ENCODE measurements at places on chromosomes 1 and 21.
A peak's percentile ranks its signal among the peaks of the same experiment; 100 is the strongest.

- DNase-seq = no peak
Measured at GRCh38 chr1:155071701-155072100, 6.9 kb upstream of the EFNA3 start.

GRCh38 chr1:53244141-53244540, 5.8 kb upstream of the MAGOH start:
- no peak for DNase-seq

DNA sequence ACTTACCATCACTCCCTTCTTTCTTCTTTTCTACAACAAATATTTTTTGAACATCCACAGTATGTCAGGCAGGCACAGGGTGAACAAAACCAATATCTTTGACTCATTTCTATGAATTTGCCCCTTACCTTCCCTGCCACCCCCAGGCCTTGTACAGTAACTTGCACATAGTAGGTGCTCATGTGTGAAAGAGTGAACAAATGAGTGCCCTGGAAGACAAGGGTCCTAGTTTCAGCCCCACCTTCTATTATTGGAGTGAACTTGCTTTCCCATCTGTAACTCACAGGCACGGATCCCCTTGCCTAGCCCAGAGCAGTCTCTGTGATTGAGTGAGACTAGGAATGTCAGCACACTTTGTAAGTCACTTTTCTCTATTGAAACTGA, 12.8 kb downstream of the ZDHHC18 start:
- DNase-seq = no peak

DNA sequence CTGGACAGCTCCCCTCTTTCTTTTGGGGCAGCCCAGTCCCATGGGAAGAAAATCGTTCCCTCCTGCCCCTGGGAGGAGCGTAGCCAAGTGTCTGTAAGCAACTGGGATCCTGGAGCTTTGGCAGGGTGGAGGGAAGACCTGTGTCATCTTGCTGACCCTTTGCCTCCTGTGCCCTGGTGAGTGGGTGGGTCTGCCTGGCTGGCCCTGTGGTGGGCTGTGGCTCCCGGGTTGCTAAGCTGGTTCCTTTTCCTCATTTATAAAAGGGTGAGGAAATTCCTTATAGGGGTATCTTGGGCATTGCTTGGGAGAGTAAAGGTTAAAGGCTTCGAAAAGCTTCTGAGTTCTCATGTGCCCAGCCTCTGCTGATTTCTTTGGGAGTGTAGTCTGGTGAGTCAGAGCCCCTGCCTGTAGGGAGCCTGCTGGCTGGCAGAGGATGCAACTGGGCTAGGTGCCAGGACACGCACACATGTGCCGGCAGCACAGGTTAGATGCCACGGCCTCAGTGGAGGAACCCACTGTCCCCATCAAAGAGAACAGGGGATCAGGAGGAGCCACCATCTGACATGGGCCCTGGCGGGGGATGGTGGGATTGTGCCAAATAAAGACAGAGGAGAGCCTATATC, 85.2 kb downstream of the ARHGEF10L start:
- no peak for DNase-seq

DNA sequence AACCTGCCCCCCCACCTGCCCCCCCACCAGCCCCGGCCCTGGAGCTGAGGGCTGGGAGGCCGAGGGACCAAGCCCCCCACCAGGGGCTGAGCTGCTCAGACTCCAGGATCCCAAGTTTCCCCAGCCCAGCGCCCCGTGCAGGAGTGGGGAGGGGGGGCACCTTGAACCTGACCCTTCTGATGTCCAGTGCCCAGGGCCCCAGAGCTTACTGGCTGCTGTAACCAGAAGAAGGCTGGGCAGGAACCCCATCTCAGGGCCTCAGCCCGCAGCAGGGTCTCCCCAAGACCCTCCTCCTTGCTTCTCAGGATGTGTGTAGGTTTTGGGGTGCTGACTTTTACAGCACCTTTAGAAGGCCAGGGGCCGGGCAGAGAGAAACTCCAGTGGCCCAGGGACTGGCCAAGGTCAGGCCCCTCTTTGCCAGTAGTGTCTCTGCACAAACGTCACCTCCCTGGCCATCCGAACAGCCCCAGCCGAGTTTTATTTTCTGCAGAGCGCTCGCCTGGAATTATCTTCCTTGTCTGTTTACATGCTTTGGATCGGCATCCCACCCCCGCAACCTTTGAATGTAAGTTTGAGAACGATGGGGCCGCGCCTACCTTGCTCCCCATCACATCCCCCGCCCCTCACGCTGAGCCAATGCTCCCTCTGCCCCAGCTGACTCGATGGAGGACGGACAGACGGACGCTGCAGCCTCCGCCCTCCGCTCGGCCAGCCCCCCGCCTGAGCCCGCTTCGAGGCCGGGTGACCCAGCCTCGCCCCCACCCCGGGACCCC, 70.1 kb upstream of the CASZ1 start:
- peak; percentile 26 for DNase-seq

- no peak for DNase-seq
Measured at GRCh38 chr1:206037581-206037980, 13.9 kb upstream of the CTSE start.

DNA sequence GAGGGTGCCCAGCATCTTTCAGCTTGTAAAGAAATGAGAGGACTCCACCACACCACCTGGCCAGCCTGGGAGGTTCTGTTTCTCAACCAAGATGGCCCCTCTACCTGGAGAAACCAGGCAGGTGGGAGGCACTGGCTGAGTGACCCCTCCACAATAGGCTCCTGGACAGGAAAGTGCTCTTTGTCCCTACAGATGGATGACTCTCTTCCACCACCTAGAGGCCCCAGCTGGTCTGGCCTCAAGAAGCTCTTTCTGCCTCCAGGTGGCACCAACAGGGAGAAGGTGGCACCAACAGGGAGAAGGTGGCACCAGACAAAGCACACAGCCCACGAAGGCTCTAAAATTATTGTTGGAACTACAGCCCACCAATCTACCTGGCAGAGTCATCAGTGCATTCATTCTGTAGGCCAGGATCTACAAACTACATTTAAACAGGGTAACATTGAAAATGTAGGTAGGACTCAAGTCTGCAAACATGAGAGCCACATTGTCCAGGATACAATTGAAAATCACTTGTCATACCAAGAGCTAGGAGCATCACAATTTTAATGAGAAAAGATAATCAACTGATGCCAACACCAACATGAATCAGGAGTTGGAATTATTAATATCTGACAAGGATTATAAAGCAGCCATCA, 14.4 kb downstream of the TMPRSS3 start:
- DNase-seq = peak; percentile 45

- DNase-seq = no peak
Measured at GRCh38 chr21:35020902-35021301, 28.2 kb downstream of the RUNX1 start.

- no peak for DNase-seq
Measured at GRCh38 chr21:33021667-33022066, 4.1 kb upstream of the OLIG2 start.
